ENCODE measurements at places on chromosomes 1 and 21.

- DNase-seq: no peak
Measured at GRCh38 chr1:170864876-170865538, 70.3 kb upstream of the MROH9 start.

GRCh38 chr1:64675718-64676345, 69.0 kb upstream of the RAVER2 start:
- no peak for DNase-seq

- no peak for DNase-seq
Measured at GRCh38 chr1:9721606-9722377, 70.3 kb downstream of the PIK3CD start.

GRCh38 chr1:22524481-22524880, 38.8 kb upstream of the EPHA8 start:
- DNase-seq: no peak

DNA sequence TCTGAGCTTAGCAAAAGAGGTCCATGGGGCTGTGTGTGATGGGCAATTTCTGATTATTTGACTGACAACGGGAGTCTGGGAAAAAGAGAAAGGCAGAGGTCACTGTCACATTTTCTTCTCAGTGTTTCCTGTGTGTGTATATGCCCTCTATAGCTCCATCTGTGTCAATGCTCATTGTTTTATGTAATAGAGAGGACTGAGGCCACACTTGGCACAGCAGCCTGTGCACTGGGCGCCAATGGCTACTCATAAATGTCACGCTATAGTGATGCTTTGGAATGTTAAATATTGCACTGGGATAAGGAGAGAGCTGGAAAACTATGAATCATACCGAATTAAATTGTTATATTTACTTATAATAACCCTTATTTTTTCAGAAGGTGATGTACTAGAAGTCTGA, 365.4 kb downstream of the NEGR1 start:
- DNase-seq: no peak

DNA sequence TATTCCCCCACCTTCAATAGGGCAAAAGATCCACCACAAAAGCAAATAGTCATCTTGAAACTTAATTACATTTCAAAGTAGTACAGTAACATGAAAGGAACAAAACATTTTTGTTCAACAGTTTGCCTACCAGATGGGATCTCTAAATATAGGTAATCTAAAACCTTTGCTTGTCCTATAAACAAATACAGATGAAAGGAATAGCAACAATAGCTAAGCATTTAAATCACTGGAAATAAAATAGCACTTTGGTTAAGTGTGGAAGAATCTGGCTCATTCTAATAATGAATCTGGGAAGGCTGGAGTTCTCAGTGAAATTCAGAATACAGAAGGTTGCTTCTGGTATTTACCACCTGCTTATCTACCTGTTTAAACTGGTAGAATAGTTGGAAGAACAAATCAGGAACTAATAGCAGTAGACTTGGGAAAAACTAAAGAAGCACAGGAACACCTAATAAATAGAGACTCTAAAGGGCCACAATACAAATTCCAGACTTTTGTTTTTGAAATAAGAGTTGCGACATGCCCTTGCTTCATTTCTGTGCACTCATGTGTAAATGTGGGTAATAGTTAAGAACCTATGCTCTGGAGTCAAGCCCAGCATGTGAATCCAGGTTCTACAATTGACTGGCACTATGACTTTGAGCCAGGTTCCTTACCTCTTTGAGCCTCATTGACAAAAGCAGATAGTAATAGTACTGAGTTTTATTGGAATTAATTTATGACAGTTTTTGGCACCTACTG, 2.3 kb upstream of the LYPLAL1 start:
- DNase-seq: no peak

- no peak for DNase-seq
Measured at GRCh38 chr1:178418284-178418955, 78.3 kb downstream of the CLEC20A start.

GRCh38 chr1:59290193-59290949, 6.5 kb upstream of the FGGY start:
- DNase-seq: no peak

DNA sequence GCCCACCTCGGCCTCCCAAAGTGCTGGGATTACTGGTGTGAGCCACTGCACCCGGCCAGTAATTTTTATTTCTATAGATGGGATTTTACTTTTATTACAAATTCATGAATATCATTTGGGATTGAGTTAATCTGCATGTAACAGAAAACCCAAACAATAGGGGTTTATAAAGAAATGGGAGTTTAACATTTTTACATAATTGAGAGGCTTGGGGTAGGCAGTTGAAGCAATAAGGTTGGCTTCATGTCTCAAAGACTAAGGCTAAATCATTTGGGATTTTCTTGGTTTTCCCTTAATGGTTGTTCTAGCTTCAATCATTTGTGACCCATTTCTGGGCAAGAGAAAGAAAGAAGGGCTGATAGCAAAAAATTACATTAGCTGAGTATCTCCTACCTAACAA, 118.7 kb upstream of the FOXD3 start:
- DNase-seq: no peak

GRCh38 chr1:78369546-78369945, 121.2 kb upstream of the PTGFR start:
- no peak for DNase-seq

- DNase-seq: no peak
Measured at GRCh38 chr1:67611846-67612245, 73.2 kb upstream of the GADD45A start.

DNA sequence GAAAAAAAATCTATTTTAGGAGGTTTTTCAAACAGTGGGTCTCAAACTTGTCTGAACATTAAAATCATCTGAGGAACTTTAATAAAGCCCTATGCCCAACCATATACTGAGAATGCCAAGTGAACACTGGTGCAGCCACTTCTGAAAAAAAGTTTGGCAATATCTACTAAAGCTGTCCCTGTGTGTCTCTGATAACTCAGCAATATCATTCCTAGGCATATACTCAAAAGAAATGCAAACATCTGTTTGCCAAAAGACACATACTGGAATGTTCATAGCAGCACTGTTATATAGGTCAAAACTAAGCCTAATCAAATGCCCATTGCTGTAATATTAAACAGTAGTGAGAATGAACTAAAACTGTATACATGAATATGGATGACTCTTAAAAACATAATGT, 74.2 kb upstream of the RGS4 start:
- DNase-seq: no peak

DNA sequence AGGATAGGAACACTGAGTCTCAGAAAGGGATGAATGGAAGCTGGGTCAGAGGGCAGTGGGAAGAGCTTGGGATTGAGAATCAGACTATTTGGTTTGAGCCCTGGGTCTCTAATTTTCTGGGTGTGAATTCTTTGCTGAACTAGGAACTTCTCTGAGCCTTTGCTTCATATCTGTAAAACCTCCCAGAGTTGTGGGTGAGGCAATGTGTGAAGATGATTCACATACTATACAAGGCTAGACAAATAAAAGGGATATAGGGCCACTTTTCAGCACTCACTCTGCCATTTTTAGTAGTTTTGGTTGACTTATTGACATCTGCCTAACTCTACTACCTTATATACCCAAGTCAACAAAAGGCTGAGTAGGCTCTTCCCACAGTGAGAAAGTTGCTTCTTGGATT, 77.7 kb upstream of the JUN start:
- DNase-seq: no peak

- no peak for DNase-seq
Measured at GRCh38 chr1:34290831-34291230, 114.1 kb downstream of the C1orf94 start.

- DNase-seq: no peak
Measured at GRCh38 chr1:55348356-55348755, 133.2 kb upstream of the USP24 start.

DNA sequence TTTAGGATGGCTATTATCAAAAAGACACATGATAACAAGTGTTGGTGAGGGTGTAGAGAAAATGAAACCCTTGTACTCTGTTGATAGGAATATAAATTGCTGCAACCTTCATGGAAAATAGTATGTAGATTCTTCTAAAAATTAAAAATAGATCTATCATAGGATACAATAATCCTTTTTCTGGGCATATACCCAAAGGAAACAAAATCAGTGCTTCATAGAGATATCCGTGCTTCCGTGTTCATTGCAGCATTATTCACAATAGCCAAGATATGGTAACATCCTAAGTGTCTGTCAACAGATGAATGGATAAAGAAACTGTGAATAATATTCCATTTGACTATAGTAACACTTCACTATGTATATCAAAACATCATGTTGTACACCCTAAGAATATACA, 106.7 kb downstream of the MIS18A start:
- DNase-seq: no peak

GRCh38 chr1:78038071-78038470, 7.7 kb upstream of the GIPC2 start:
- no peak for DNase-seq

GRCh38 chr1:7717748-7718368, 53.2 kb upstream of the VAMP3 start:
- no peak for DNase-seq
